ENCODE measurements at places on chromosomes 2 and 18. TPM values are rescaled to one million over a fixed set of nuclear protein-coding genes. Genes with fewer than 3 reads are reported as not detected.
A peak's percentile ranks its signal among the peaks of the same experiment; 100 is the strongest.

Gene CD8A
- polyA plus RNA-seq, result 0.25 TPM

Gene TUBB8B
- polyA plus RNA-seq, result 0.96 TPM

DNA sequence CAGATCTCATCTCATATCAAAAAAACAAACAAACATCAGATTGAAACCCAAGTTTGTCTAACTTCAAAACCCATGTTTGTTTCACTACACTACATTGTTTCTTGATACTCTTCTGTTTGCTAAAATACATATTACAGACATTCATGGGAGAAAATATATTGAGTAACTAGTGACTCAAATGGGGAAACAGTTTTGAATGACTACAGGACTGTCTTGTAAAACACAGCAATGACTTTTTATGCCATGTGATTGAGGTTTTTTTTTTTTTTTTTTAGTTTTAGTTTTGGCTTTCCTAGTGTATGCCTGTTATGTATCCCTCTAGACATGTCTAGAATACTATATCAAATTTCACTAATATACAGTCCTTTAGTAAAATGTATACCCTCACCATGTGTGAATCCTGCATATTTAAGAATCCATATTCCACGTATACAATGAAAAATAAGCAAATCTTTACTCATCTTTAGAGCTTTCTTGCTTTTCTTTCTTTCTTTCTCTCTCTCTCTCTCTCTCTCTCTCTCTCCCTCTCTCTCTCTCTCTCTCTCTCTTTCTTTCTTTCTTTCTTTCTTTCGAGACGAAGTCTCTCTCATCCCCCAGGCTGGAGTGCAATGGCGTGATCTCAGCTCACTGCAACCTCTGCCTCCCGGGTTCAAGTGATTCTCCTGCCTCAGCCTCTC, 46.6 kb upstream of the SERTAD2 start:
- DNase-seq, result no peak

DNA sequence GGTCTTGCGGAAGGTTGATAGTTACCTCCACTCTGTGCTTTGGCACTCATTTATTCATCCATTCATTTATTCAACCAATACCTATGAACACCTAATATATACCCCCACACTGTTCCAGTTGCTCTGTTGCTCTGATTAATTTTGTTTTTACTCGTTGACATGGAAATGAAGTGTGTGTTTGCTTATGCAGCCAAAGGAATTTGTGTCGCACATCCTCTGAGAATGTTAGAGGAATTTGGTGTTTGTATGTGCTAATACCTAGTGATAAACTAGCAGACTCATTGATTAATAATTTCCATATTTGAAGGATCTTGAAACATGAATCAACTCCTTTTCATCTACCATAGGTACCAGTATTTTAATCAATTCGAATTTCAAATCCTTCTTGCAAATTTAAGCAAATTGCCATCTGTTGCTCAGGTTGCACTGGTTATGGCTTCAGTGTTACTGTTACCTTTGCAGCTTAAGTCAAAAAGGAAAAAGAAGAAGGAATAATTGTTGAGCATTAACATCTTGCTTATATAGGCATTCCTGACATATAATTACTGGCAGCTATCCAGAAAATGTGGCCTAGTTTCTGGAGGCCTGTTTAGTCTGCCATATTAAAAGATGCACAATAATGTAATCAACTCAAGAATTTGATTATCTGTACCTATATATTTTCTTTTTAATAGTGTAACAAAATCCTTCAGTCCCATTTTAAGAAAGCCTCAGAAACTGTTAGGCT, 25.7 kb upstream of the CRIM1 start:
- DNase-seq, result no peak

DNA sequence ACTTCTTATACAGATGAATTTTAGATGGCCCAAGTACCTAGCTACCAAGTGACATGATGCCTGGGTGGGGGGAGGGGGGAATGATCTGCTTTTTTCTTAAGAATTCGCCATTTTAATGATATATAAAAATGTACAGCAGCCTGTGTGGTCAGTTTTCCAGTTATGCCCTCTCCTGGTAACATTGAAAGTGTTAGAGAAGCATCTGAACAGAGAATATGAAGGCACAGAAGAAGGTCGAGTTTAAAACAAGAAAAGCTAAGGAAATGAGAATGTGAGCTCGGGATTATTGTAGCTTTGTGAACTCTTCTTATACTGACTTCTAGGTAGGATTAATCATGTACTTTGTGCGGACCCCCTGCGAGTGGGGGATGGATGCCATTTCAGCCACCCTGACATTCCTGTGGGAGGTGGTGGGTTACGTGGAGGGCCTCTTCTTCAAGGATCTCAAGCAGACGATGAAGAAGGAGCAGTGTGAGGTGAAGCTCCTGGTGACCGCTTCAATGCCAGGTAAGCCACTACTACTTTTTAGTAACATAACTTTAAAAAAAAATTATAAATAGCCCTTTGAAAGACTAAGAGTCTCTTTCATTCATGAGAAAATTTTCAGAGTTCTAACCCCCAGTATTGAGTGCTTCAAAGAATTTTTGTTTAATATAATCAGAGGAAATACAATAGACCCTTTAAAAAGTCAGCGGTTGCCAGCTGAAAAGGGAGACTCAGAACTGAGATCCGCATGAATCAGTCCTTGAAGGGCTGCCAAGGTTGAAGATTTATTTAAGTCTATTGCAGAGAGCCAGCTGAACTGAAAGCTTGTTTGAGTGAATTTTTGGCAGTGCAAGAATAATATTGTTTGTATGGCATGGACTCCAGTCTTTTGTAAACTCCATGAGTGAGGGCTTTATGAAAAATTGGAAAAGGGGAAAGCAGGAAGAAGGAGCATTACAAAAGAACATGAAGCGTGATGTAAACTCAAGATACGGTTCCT, 68.6 kb upstream of the RPE start:
- no peak for DNase-seq

- DNase-seq, result no peak
These were observed 156.6 kb downstream of the DNAH7 start for GRCh38 chr2:195912079-195912478.

DNA sequence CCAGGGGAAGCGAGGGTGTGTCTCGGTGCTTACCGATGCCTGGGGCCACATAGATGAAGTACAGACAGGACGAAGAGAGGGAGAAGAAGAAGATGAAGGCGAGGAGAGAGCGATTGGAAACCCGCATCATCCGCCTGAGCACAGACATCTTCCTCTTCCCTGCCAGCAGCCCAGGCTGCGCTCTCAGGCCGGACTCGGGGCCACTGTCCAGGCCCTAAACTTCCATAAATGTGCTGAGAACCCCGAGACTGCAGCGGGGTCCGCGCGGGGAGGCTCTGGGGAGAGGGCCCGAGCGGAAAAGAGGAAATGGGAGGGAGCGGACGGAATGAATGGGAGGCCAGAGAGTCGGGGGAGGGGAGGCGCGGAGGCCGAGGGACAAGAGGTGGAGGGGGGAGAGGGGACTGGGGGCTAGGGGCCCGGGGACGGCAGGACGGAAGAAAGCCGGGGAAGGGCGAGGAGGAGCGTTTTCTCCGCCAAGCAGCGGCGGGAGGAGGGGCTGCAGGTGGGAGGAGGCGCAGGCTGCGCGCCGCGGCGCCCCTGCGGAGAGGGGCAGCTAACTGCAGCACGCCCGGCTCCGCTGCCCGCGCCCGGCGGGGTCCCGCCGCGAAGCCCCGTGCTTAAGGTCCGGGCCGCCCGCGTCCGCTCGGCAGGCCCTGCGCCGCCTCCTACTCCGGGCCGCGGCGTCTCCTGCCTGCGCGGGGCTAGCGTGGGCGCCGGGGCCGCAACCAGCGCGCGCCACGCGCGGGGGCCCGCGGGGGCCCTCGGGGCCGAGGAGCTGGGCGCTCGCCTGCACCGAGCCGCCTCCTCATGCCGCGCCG, at the start of gene B4GALT6:
Gene B4GALT6 (minus strand): TSS at position 303 of the 818 bp plus-strand sequence. CDS start 155 bp downstream, at position 148.
- peak; percentile 43 for DNase-seq

GRCh38 chr2:206824993-206825392, 59.6 kb downstream of the FASTKD2 start:
- DNase-seq, result no peak

GRCh38 chr2:55952415-55952814, 28.8 kb upstream of the EFEMP1 start:
- no peak for DNase-seq

- DNase-seq, result no peak
These were observed 57.0 kb downstream of the CCDC150 start for GRCh38 chr2:196696423-196697079.

DNA sequence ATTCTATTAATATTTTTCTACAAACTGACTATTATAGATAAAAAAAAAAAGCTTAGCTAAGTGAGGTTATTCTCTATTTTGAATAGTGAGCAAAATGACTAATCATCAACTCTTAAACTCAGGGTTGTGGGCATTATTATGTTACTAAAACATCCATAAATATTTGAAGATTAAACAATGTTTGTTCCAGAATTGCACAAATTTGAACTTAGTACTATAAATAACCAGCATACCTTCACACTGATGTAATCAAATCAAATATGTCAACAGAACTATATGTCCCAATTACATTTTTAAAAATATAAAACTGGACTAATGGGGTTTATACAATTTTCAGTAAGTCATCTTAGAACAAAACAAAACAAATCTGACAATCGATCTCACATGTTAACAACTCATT, 800.9 kb downstream of the LRP1B start:
- DNase-seq, result no peak

GRCh38 chr2:199315299-199316179, 142.2 kb downstream of the SATB2 start:
- DNase-seq, result peak; percentile 27

DNA sequence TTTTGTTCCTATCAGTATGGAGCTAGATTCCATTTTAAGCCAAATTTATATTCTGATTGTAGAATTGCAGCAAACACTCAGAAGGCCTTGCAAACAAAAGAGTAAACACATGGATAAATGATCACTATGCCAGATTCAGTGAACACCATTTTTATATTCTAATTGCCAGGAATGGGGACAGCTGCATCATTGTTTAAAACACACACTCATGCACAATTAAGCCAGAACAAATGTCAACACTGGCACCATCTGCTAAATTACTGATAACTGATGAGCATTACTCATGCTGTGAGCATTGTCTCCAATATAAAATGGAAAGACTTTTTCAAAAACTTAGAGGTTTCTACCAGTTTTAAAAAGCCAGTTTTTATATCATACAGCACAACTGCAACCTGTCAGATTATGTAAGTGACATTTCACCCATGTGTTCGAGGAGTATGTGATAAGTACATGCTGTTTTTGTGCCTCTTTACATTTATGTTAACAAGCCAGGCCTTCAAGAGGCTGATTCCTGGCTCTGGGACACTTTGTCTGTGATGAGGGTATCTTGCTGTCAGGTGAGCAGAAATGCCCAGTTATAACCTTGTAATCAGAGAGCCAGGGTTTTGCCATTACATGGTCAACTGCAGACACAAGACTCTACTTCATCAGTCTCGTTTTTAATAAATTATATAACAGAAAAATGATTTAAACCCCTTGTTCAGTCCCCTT, 4.4 kb upstream of the ST8SIA5 start:
- no peak for DNase-seq

- no peak for DNase-seq
These were observed 2.1 kb downstream of the TRIB2 start for GRCh38 chr2:12718711-12719399.

DNA sequence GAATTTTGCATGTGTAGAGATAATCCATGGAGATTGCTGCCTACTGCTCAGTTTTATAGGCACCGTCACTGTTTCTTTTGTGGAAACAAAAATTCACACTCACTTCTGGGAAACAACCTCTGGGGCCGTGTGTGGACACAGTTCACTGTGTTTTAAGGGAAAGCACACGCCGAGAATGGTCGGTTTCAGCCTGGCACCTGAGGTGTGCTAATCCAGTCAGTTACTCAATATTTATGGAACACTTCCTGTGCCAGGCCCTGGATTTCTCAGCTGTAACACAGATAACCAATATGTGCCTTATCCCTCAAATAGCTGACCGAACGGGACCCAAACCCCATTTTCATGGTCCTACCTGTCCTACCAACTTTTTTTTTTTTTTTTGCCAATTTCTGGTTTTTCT, 179.6 kb downstream of the MGAT5 start:
- no peak for DNase-seq

DNA sequence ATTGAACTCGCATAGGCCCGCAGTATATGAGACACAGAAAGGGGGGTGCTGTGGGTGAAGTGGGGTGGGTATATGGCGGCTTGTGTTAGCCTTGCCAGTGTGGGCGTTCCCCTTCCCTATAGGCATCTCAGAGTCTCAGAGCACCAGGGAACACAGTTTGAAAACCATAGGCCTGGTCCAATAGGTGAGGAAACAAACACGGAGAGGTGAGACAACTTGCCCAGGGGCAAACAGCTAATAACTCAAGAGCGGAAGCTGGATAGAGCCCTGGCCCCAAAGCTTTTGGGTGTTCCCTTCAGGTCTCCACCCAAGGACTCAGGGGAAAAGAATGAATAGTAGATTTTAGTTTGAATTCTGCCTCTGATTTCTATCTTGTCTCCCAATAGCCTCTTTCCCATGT, 7.9 kb downstream of the LIPG start:
- no peak for DNase-seq

DNA sequence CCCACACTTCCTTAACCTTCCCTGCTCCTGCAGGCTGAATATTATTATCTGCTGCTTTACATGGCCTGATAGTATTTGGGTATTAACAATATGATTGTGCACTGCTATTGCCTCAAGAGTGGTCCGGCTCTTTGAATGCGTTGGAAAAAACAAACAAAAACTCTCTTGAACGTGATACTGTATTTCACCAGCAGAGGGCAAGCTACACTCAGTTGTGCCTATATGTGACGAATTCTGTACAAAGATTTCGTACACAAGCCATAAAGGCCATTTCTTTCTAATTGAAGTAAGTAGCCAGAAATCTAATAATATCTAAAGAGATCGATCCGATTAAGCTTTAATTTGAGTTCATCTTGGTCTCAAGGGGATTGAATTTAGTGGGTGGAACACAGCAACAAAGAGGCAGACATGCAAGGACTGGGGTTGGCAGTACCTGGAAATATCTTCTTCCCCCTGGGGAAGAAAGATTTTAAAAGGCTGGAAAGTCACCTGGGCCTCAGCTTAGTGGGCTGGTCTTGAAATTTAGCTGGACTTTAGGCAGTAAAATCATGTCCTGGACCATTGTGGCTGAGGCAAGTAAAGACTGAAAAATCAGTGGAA, 49.3 kb upstream of the RAB6D start:
- DNase-seq, result peak; percentile 76
